CD8-positive, alpha-beta T cell (primary cell): ENCODE measurements at places on chromosomes 6 and 20.

- DNase-seq, result no peak
Observed at GRCh38 chr20:10385850-10386544, 48.0 kb downstream of the MKKS start.

- DNase-seq, result no peak
Observed at GRCh38 chr20:58794510-58795180, 56.1 kb downstream of the GNAS-AS1 start.

DNA sequence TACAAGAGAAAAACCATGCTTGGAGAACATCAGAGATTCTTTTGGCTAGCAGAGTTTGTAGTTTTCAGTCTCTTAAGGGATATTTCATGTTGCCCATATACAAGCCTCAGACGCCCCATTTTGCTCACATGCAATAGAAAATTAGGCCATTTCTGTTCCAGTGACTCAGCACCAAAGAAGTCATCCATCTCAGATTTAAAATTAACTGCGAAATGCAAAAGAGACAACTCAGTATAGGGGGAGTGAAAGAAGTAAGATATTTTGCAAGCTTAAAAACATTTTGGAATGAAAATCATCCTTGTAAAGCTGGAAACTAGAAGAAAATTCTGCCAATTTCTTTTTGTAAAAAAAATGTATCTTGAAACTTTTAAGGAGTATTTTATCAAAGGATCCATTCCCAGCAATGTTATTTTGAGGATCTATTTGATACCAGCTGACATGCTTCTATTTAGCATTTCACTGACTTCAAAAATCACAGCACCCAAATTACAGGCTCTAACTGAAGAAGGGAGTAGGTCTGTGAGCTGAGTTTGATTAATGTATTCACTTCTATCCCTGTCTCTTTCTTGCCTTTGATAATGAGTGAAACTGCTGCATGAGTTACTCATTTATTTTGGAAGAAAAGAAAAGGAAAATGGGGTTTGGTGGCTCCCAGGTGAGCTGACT is 223.7 kb upstream of the SULF2 start:
- DNase-seq, result no peak

DNA sequence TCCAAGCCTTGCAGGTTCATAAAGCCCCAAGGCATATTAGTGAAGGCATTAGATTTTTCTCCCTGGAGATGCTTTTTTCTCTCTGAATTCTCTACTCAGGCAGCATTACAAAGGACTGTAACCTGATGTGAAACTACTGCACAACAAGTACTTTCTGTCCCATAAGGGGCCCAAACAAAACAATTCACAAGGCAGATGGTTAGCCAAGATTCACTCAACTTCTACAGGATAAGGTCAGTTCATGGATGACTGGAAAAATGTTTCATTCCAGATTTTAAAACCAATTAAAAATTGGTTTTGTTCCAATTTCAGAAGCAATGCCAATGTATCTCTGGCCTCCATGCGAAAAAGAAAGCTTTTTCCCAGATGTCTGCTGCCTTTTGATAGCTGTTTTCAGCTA is 181.8 kb downstream of the KHDC1L start:
- DNase-seq, result no peak

- no peak for DNase-seq
Observed at GRCh38 chr20:57440678-57441509, 49.7 kb downstream of the RBM38 start.

DNA sequence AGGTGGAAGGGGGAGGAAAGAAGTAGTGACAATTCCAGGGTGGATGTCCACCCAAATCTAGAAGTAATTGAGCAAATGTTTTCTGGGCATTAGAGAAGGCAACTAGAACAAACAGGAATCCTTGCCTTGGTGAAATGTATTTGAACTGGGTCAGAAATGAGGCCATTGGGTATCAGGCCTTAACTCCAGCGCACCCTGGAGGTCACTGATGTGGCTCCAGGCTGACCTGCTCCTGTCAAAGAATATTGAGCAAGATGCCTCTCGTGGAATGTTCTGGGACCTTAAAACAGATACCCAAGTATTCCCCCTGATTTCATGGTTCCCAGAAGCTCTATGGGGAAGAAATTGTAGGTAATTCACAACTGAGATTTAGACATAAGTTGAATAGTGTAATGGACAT is 6.9 kb downstream of the HLA-DPB1 start:
- DNase-seq, result no peak

GRCh38 chr6:71290611-71291010 is 2.0 kb downstream of the OGFRL1 start:
- DNase-seq, result no peak

DNA sequence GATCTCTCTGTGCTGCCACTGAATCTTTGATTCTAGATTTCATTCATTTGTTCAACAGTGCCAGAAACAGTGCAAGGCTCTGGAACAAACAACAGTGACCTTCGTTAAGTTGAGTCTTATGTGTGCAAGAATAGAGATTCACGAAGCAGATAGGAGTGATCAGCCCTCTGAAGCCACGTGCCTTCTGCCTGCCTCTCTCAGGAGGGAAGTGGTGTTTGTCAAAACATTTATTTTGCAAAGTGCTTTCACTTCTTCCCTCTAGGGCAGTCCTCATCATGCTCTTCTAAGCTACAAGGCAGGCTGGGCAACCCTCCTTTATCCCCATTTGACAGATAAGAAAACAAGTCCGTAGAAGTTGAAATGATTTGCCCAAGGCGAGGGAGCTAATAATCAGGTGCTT is 204.3 kb downstream of the TFAP2C start:
- no peak for DNase-seq

DNA sequence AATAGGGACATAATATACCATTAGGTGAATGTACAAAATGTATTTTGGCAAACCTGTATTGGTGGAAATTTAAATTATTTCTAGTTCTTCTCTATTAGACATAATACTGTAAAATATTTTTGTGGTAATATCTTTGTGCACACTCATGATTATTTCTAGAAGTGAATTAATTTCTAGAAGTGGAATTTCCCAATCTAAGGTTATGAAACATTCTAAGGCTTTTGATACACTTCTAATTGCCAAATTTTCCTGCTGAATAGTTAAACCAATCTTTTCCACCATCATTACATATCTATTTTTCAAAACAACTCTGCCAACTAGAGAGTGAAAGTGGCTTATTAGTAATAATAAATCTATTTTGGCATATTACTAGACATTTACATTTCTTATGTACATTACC is 1.8 kb upstream of the CCND3 start:
- DNase-seq, result no peak

DNA sequence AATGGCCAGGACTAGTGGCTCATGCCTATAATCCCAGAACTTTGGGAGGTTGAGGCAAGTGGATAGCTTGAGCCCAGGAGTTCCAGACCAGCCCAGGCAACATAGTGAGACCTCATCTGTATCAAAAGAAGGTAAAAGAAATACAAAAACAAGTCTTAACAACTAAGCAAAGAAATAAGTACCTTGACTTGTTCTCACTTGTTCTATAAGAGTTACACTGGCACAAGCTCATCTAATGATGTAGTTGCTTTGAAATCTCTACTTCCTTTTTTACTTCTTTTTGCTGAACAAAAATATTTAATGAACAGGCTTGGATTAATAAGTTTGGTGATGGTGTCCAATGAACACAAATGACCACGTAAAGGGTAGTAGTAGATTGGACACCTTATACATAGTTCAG is 72.2 kb downstream of the SGK1 start:
- DNase-seq, result no peak

DNA sequence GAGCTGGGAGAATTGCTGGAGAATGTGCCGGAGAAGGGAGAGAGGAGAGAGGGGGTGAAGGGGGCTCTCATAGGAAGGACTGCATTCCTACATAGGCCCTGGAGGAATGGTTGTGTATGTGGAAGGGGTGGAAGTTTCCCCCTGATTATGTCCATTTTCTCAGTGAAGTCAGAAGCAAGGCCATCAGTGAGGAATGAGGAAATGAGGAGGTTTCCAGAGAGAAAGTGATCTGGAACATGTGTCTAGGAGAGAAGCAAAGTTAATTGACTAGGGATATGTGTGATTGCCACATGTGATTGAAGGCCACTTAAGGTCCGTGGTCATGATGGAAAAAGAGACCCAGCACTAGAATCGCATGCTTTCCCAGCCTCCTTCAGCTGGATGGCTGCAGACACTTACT is 42.3 kb downstream of the TBPL1 start:
- no peak for DNase-seq

- no peak for DNase-seq
Observed at GRCh38 chr20:53513168-53513488, 80.5 kb downstream of the ZNF217 start.

DNA sequence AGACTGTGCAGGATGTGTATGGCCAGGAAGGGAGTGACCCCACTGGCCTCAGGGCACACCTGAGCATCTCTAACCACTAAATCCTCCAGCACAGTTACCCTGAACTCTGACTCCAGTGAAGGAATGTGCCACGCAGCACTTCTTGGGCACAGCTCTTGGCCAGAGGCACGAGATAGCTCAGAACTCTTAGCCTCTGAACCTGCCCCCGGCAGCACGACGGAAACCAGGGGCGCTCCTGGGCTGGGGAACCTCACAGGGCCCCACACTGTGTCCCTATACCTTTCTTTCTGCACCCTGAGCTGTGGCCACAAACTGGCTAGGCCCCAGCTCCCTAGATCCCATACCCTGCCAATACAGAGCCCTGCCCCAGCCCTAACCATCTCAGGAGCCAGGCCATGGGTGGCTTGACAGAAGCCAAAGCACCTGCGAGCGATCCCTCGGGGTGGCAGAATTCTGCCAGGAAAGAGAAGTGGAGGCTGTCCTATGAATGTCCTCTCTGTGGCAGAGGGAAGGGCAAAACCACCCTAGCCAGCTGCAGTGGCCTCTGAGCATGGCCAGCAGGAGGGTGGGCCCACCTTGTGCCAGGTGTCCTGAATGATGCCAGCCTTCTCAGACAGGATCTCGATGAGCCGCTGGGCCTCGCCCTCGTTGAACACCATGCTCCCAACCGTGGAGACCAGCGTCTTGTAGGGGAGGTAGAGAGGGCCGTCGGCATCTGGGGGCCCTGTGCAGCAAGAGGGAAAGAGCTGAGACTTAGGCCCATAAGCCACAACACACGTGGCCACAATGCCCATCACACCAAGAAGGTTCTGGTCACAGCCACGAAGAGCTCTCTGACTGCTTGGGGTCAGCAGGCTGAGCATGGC is 39.4 kb downstream of the RRBP1 start:
- no peak for DNase-seq

DNA sequence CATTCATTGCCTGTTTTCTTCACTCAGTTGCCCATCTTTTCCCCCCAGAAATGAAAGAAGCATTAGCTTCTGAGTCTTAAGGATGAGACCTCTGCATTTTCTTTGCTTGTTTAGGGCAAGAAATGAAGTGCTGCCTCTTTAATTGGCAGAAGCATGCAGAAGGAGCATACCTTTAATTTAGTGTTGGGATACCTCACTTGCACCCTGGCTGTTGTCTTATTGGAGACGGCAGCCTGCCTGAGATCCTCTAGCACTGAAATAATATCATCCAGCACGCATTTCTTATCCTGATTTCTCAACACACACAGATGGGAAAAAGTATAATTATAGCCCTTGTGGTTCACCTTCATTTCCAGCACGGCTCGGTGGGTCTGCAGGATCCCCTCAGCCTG is 43.1 kb downstream of the PTCHD4 start:
- DNase-seq, result no peak

DNA sequence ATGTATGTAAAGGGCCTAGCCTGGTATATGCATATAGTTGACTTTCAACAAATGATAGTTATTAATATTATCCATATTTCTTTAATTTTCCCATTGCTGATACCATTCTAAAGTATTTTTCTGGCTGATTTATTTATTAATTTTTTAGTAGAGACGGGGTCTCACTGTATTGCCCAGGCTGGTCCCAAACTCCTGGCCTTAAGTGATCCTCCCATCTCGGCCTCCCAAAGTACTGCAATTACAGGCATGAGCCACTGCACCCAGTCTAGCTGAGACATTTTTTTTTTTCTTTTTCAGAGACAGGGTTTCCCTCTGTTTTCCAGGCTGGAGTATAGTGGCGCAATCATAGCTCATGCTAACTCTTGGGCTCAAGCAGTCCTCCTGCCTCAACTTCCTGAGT is 29.8 kb upstream of the MROH8 start:
- DNase-seq, result no peak

GRCh38 chr6:54206510-54206909 is 95.3 kb downstream of the MLIP start:
- DNase-seq, result no peak

DNA sequence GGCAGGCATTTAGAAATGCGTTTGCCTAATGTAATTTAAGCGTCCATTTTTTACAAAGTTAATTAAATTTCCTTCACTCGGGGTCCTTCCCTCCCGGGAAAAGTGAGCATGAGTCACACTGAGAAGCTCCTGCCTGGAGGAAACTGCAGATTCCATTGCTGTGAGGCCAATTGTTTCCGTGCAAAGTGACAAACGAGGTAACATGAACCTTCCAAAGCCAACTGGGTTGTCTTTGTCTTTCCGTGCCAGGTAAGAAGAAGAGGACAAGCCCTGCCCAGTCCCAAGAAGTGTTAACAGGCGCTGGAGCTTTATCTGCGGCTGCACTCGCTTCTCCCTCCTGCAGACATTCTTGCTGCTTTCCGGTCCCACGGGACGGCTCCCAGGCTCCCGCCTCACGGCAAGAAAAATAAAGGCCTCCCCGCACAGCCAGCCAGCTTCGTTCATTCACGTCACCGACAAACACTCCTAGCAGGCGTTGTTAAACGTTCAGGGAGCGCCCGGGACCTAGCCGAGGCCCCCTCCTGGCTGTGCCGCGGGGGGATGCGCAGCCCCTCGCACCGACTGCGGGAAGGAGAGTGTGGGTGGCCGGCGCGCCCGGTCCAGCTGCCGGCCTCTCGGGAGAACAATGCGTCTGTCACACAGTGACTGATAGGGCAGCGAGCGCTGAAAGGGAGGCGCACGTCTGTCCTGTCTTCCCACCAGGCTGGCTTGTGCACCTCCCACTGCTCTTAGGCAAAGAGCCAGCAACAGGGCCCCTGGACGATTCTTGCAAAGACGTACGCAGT is 61.5 kb upstream of the HDDC2 start:
- DNase-seq, result no peak

DNA sequence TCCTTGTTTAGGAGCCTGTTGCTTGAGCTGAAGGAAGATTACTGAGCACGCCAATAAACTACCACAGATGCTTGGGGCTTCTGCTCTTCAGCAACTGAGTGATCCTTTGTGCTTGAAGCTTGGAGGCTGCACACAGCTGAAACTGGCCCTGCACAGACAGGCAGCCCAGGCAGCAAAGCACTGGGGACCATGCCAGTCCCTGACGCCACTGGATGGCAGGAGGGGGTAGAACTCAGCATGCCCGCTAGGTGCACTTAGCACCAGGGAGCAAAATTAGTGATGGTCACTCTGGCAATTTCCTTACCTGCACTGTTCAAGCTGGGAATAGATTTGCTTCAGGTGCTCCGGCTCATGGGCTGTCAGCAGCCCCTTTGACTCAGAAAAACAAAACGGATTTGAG is 91.5 kb downstream of the FAM50B start:
- DNase-seq, result no peak

GRCh38 chr6:144769142-144769541 is 484.0 kb downstream of the UTRN start:
- no peak for DNase-seq

- DNase-seq, result no peak
Observed at GRCh38 chr6:159646733-159647132, 46.3 kb downstream of the SOD2 start.

- no peak for DNase-seq
Observed at GRCh38 chr20:57445298-57445697, 54.1 kb downstream of the RBM38 start.
